ENCODE measurements at places on chromosomes 7 and 10. TPM values are rescaled to one million over a fixed set of nuclear protein-coding genes. Genes with fewer than 3 reads are reported as not detected.

GRCh38 chr10:34889004-34889869 lies 74.1 kb upstream of the PARD3 start:
- DNase-seq, result no peak
- H3K27me3 ChIP-seq, result no peaks in the 10 kb centered on the region
- no peaks in the 10 kb centered on the region for H3K36me3 ChIP-seq
- no peak overlapping the region for H3K4me3 ChIP-seq
- H3K27ac ChIP-seq, result no peak overlapping the region
- H3K4me1 ChIP-seq, result no peaks in the 10 kb centered on the region

GRCh38 chr7:54955296-54955695 lies 63.5 kb upstream of the EGFR start:
- no peak overlapping the region for H3K27ac ChIP-seq
- no peak overlapping the region for H3K4me3 ChIP-seq
- H3K36me3 ChIP-seq, result no peaks in the 10 kb centered on the region
- H3K4me1 ChIP-seq, result no peaks in the 10 kb centered on the region
- no peak for DNase-seq

DNA sequence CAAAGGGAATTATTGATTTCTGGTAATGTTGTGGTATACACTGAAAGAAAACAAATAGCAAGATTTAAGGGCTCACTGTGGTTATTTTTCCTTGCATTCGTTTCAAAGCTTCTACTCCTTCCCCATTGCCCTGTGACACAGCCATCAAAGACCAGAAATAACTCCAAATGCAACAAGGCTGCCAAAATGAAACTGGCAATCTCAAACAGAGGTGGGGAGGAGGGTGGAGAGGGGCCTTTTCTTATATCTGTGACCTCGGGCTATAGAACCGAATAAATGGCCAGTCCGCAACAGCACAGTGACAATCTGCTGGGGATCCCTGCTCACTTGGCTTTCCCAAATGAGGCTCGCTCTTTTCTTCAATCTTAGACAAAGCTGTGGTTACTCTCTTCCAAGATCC lies 17.4 kb upstream of the SPOCK2 start:
- DNase-seq, result no peak
- H3K4me3 ChIP-seq, result no peak overlapping the region
- H3K36me3 ChIP-seq, result no peaks in the 10 kb centered on the region
- H3K4me1 ChIP-seq, result peaks cover 87% of the 10 kb centered on the region
- no peak overlapping the region for H3K27ac ChIP-seq
- H3K27me3 ChIP-seq, result no peaks in the 10 kb centered on the region

Gene SLC18A3
- total RNA-seq, result not detected

GRCh38 chr10:3452173-3452626 lies 279.6 kb upstream of the PITRM1 start:
- no peaks in the 10 kb centered on the region for H3K27me3 ChIP-seq
- DNase-seq, result no peak
- no peaks in the 10 kb centered on the region for H3K36me3 ChIP-seq
- peaks cover 17% of the 10 kb centered on the region for H3K4me1 ChIP-seq

GRCh38 chr7:114047889-114048288 lies 129.1 kb upstream of the PPP1R3A start:
- H3K27me3 ChIP-seq, result no peaks in the 10 kb centered on the region
- peak overlapping the region; percentile 55 for H3K4me3 ChIP-seq
- no peak overlapping the region for H3K27ac ChIP-seq
- no peaks in the 10 kb centered on the region for H3K36me3 ChIP-seq
- H3K4me1 ChIP-seq, result no peaks in the 10 kb centered on the region
